Astrocyte of the spinal cord (primary cell): ENCODE measurements at places on chromosomes 3 and 15.

DNA sequence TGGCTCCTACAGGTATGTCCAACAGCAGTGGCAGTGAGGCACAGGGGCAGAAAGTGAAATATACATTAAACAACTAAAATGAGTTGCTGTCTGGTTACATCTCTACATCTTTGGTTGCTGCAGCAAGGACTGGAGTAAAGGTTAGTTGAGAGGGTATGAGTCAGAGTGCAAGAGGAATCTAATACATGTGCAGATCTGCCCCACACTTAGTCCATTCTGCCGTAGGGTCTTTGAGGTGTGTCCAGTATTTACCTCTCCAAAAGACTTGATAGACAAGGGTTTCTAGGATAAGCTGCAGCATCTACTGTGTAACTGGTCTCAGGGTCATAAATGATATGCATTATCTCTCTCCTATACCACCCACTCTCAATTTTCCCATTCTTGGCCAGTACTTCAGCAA, 6.2 kb upstream of the NEDD4 start:
- DNase-seq, result no peak

DNA sequence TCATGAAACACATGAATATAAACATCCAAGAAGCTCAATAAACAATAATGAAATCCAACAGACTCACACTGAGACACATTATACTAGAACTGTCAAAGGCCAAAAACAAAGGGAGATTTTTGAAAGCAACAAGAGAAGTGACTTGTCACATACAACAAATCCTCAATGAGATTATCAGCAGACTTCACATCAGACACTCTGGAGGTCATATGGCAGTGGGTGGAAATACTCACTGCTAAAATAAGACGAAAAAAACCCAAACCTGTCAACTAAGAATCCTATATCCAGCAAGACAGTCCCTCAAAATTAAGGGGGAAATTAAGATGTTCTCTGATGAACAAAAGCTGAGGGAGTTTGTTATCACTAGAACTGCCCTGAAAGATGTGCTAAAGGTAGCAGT, 125.4 kb upstream of the MELTF start:
- DNase-seq, result no peak

DNA sequence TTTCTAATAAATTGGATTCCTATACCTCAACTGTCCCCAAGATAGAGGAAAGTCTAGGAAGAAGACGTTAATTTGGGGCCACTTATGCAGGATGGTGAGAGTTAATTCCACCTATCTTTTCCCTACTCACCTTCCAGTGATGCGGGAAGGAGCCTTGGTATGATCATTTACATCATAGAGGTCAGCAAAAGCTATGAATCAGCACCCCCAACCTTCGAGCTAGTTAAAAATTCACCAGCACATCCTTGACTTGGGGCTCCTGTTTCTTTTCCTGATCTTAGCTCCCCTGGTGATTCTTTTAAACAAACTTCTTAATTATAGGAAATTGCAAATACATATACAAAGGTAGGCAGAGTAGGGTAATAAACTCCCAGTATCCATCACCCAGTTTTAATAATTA, 366.6 kb downstream of the SOX2 start:
- DNase-seq, result no peak

DNA sequence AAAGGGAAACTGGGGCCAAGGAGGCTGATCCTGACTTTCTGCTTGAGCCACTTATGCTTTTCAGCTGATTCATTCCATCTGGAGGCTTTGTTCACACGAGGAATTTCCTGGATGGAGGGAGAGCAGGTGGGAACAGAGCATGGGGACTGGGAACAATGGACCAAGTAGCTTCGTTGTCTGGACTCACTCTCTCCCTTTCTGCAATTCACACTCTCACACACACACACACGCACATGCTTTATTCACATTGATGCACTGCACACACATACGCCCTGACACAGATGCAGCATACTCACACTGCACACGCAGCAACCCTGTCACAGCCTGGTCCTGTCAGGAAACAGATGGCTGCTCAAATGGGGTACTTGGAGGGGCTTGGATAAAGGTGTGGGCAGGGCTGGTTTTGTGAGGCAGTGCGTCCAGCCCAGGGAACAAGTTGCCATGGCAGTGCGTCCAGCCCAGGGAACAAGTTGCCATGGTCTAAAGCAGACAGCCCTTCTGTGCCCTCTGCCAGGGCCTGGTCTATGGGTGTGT, 19.8 kb upstream of the CHCHD6 start:
- DNase-seq, result no peak

DNA sequence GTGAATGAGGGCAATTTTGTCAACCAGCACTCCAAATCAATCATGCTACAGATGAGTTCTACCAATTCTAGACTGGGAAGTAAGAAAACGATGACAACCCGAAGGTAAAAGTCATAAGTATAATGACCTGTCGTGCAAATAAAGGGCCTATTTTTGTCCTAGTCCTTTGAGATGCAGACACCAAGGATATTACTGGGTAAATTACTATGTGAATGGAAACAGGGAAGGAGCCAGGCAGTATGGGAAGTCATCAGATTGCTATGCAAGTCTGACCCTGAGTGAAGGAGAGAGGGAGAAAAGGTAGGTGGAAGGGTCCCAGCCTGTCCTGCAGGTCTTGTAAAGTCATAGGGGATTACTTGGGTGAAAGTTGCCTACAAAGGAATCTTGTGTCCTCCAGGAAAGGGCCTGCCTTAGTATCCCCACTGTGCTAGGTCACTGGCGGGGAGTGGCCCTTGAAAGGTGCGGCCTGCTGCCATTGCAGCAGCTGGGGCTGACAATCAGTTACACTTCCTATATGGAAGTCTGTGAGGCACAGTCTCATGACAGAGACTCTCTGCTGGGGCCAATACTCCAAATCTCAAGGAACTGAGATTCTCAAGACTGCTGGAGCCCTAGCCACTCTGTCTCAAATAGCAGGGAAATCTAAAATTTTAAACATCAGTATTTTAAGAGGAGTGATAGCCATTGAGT, 149.9 kb upstream of the SLC2A2 start:
- no peak for DNase-seq

DNA sequence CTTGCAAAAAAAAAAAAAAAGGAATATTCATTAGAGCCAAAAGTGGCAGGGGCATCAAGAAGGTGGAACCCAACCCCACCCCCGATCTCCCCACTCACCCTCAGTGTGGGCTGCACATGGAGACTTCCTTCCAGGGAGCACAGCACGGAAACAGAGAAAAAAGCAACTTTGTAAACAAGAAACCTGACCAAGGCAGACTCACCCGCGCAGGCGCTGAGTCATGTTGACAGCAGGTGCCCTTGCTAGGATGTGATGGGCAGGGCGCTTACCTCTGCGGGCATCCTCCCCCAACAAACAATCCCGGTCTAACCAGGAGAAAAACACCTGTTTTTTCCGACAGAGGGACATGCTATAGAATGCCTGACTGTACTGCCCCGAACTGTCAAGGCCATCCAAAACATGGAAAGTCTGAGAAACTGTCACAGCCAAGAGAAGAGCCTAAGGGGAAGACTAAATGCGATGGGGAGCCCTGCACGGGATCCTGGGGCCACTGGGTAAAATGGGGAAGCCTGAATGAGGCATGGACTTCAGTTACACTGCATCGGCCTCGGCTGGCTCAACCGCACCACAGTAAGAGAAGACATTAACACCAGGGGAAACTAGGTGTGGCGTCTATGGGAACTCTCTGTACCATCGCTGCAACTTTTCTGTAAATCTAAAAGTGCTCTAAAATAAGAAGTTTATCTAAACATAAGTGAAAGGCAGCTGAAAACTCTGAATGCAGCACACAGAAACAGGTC, 66.7 kb upstream of the GATA2 start:
- no peak for DNase-seq

DNA sequence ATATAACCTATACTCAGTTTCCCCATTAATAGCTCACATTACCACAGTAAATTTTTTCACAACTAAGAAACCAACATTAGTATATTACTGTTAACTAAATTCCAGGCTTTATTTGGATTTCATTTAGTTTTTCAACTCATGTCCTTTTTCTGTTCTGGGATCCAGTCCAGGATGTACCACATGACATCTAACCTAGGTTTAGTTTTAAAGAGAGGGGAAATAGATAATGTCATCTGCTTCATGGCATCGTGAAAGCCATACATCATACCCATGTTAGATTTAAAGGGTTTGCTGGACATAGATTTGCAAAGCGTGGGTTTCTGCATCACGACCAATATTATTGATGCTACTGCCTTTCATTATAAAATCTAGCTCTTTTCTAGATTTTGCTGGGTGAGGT, 33.2 kb upstream of the RPP14 start:
- peak; percentile 48 for DNase-seq

GRCh38 chr3:157125101-157125500, 34.8 kb downstream of the CCNL1 start:
- no peak for DNase-seq

DNA sequence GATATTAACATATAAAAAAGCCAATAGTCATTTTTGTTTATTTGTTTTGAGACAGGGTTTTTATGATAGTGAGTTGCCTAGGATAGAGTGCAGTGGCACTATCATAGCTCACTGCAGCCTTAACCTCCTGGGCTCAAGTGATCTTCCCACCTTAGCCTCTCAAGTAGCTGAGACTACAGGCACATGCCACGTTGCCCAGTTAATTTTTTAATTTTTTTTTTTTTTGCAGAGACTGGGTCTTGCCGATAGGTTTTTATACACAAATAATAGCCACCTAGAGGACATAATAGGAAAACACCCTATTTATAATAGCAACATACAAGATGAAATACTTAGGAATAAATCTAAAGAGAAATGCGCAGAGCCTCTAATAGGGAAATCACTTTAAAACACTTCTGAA, 13.3 kb downstream of the EIF3J start:
- DNase-seq, result peak; percentile 58

- DNase-seq, result no peak
These were observed 8.2 kb upstream of the TMEM158 start for GRCh38 chr3:45234250-45234649.

DNA sequence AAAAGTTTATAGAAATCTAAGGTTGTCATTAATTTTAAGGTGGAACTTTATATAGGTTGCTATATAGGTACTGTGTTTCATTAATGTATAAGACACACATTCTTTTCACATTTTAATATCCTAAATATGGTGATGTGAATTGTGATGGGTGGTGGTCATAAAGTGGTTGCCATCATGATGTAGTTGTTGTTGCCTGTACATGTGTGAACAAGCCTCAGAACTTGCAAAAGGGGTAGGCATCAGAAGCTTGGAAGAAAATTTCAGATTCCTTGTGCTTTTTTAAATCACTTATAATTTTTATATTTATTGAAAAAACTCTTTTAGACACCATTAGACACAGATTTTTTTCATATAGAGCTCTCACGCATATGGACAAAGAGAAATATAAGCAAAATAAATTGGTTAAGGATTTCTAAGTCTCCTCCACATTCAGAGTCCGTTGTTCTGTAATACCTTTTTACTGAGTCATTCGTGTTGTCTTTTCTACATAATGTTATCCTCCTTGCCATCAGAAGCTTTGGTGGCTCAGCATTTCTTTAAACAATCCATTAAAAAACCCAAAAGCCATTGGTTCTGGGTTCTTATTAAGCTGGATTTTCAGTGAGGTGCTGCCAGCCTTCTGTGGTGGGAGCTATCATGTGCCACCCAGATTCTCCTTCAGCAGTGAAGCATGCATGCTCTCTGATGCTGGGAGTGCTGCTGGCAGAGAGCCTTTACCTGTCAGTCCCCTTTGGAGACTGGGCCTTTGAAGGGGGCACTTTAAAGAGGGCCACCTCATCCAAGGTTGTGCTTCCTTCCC, 140.4 kb upstream of the GALNT15 start:
- peak; percentile 48 for DNase-seq

DNA sequence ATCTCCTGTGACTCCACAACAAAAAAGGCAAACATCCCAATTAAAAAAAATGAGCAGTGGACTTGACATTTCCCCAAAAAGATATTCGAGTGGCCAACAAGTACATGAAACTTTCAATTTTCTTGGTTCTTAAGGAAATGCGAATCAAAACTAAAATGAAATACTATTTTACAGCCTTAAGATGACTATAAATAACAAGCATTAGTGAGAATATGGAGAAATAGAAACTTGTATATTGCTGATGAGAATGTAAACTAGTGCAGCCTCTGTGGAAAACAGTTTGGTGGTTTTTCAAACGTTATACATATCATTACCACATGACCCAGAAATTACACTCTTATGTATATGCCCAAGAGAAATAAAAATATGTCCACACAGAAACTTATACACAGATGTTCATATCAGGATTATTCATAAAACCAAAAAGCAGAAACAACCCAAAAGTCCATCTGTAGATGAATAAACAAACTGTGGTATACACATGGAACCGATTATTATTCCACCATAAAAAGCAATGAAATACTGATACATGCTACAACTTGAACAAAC, 153.2 kb upstream of the GPR149 start:
- no peak for DNase-seq

- DNase-seq, result no peak
These were observed 308.6 kb downstream of the CLSTN2 start for GRCh38 chr3:140243575-140243974.

GRCh38 chr15:88069561-88069960, 187.0 kb downstream of the NTRK3 start:
- DNase-seq, result no peak

- no peak for DNase-seq
These were observed 135.6 kb downstream of the TJP1 start for GRCh38 chr15:29686445-29687203.

DNA sequence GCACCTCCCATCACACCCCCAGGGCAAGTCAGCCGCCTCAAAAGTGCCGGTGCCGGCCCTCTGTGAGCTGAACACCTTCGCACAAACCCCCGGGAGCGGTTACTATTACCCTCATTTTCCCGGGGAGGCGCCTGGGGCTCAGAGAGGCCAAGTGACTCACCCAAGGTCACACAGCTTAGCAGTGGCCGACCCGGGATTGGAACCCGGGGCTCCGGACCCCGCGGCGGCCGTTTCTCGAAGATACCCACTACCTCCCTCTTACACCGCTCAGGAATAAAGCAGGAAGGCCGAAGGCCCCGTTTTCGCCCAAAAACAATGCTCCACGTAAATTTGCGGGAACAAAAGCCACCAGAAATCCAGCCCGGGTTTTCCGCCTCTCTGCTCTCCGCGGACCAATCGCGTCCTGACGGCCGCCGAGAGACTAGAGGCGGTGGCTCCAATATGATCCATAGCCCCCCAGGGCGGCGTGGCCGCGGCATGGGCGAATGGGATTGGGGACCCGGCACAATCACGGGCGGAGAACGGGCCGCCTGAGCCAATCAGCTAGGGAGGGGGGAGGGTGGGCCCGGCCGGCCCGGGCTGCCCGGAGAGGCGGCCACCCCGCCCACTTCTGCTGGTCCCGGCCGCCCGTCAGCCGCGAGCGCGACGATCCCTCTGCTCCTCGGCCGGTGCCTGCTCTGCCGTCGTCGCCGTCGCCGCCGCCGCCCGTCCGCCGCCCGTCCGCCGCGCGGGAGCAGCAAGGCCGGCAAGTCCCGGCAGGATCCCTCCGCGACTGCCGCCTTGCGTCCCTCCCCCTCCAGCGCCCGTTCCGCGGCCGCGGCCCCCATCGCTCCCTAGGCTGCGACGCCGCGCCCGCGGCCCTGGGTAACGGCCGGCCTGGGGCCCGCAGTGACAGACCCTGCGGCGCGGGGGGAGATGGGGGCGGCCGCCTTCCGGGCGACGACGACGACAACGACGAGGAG, 177.0 kb downstream of the OR4M2 start:
- no peak for DNase-seq
